ENCODE measurements at places on chromosomes 3 and 15.

- DNase-seq = no peak
These were observed 20.0 kb downstream of the SSUH2 start for GRCh38 chr3:8624612-8625011.

GRCh38 chr15:26260517-26261133 lies 397.5 kb upstream of the ATP10A start:
- peak; percentile 84 for DNase-seq

DNA sequence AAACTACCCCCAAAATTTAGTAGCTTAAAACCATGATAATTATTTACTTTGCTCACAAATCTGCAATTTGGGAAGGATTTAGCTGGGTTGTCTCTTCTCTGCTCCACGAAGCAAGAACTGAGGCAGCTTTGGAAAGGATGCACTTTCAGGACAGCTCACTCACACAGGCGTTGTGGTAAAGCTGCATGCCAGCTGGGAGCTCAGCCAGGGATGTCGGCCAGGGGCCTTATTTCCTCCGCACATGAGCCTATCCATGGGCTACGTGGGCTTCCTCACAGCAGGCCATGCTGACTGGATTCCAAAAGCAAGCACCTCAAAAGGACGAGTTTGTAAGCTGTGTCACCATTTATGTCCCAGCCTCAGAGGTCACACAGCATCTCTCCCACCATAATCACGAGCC lies 301.3 kb upstream of the IGF1R start:
- DNase-seq = no peak

DNA sequence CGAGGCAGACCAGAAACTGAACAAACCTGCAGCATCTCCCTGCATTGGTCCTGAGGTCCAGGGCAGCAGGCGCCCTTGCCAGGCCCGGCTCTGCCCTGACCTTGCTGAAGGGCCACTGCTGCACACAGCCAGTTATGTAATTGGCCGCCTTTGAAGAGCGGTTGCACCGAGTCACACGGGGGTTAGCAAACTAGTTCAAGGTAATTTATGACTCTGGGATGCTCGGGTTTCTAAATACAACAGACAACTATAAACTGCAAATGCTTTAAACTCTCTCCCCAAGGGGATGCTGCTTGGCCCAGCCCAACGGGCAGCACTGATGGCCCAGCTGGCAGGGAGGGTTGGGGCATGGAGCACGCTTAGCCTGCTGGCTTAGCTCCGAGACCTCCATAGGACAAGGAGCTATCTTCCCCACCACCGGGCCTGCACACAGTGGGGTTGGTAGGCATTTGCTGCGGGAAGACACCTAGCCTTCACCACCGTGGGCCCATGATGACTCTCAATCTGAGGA lies 60.3 kb upstream of the IQSEC1 start:
- no peak for DNase-seq

DNA sequence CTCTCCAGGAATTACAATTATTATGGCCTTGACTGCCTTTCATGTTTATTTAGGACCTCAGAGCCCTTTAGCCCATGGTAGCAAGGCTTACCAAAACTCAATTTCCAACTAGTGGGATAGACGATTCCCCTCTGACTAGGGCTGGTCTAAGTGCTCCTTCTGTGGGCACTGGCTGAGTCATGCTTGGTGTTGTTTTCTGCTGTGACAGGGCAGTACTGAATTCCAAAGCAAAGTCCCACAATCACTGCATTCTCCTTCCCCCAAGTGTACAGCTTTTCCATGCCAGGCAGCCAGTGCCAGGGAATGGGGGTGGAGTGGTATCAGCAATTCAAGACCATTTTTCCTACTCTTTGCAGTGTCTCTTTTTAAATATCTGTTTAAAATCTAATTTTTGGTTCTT lies 509.0 kb upstream of the NECTIN3 start:
- no peak for DNase-seq

DNA sequence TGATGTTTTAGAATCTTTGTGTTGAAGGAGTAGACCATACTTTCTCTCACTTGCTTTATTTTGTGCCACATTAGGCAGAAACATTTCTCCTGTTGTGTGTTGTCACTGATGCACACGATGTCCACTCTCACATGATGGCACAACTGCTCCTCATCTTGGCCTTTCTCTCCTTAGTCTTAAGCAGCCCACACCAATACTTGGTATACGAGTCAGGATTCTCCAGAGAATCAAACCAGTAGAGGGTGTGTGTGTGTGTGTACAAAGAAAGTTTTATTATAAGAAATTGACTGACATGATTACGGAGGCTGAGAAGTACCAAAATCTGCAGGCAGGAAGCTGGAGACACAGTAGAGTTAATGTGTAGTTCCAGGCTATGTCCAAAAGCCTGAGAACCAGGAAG lies 187.1 kb downstream of the ALCAM start:
- DNase-seq = no peak

- no peak for DNase-seq
These were observed 22.7 kb downstream of the ZIC4 start for GRCh38 chr3:147383617-147384016.

- no peak for DNase-seq
These were observed 373.1 kb upstream of the WNT5A start for GRCh38 chr3:55860049-55860721.

DNA sequence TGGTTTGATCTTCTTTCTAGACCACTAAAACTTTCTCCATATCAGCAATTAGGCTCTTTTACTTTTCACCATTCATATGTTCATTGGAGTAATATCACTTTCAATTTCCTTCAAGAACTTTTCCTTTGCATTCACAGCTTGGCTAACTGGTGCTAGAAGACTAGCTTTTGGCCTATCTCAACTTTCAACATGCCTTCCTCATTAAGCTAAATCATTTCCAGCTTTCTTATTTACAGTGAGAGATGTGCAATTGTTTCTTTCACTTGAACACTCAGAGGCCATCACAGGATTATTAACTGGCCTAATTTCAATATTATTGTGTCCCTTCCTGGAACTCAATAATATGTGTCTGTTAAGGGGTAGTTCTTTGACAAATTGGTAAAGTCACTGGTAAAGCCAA lies 42.8 kb upstream of the PLOD2 start:
- no peak for DNase-seq

GRCh38 chr3:67094167-67094566 lies 96.1 kb downstream of the KBTBD8 start:
- no peak for DNase-seq

- DNase-seq = peak; percentile 57
These were observed 293.1 kb upstream of the CHRM5 start for GRCh38 chr15:33675246-33675645.

DNA sequence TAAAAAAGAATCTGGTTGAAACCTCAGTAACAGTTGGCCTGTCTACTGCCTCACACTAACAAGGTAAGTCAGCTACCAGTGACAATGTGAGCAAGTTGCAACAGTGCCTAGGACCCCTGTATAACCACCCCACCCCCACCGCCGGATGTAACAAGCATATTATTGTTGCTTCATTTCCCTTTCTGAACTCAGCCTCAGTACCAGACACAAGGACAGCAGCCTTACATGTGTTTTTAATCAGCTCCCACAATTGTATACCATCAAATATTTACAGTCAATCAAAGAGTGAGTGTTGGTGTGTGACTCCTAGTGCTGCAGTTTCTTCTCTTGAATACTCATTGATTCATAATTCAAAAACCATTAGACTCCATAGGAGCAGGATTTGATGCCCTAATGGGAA lies 96.4 kb downstream of the PYDC2 start:
- DNase-seq = no peak

- no peak for DNase-seq
These were observed 122.0 kb downstream of the WDR76 start for GRCh38 chr15:43948691-43949325.

GRCh38 chr3:16264174-16264707 lies 502 bp downstream of the DPH3 start:
- DNase-seq = peak; percentile 18

- DNase-seq = no peak
These were observed 49.3 kb downstream of the CCNB2 start for GRCh38 chr15:59154243-59154642.

DNA sequence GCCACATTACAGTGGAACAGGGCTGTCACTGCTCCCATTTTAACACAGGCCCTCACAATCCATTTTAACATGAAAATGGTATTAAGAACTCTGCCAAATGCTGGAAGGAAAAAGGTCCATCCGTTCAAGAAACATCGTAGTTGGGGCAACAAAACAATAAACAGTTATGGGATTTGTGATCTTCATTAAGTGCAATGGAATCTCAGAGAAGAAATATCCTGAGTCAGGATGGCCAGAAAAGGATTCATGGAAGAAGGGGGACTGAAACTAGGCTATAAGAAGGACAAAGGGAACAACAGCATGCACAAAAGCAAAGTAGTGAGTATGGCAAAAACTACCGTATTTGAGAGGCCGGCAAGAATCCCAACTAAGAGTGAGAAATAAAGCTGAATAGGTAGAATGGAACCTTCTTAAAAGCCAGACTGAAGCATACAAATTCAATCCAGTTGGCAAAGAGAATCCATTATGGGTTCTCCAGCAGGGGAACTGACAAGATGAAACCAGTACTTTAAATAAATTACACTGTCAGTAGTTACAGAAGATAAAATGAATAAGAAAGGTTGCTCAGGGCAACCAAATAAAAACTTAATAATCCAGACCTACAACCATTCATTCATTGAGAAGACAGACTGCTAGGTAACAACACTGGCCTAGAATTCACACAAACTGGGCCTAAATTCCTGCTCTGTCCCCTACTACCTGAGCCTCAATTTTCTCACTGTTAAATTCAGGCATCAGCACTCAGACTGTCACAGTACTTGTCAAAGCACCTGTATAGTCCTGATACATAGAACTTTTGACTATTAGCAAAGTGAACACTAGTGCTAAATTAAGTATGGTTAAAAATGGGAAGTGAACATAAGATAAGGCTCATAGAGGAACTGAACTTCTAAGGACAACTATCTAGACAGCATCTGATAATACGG lies 6.3 kb downstream of the TBL1XR1 start:
- DNase-seq = no peak

DNA sequence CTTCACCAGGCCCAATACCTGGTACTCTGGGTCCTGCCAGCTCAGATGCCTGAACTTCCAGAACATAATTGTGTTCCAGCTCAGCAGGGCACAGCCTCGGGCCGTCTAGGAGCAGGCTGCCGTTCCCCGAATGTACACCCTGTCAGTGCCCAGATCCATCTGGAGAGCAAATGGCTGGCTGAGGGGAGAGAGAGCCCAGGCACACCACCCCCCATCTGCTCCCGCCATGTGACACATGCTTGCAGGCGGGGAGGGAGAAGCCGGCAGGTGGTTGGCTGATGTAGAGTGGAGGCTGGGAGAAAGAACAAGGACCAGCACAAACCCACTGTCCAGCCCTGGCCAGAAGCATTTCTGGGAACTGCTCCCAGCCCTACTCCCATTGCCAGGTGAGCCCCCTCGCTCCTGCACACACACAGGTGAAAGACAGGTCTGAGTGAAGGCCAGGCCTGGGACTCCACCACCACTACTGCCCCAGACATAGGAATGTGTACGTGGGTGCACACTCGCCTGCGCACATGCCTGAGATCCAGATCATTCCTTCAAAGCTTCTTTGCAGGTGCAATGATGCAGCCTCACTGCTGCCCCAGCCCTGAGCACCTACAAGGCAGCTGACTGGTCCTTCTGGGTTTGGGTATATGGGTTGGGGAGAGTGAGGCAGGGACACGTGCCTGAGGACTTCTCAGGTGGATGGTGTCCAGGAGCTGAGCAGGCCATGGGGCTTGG lies 53.5 kb downstream of the SEMA5B start:
- DNase-seq = no peak

DNA sequence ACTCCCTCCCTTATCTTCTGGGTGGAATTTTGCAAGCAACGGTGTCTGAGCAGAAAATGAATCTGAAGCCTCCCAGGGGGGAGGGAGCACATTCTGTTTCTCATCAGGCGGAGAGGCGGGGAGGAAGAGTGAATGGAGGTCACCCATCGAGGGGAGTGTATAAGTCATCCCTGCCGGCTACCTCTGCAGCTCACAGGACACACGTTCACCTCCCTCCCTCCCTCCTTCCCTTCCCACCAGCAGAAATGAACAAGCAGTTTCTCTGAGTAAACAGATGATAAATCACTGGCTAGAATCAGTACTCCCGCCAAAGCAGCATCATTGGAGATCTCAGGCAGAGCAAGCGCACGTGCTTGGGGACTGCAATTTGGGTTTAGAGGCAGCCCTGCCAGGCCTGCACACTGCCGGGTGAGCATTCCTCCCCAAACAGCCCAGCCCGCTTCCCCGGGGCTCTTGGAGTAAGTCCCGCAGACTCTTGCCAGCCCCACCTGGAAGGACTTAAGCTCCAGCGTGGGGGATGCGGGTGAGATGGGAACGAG lies 38.3 kb downstream of the CPN2 start:
- no peak for DNase-seq

DNA sequence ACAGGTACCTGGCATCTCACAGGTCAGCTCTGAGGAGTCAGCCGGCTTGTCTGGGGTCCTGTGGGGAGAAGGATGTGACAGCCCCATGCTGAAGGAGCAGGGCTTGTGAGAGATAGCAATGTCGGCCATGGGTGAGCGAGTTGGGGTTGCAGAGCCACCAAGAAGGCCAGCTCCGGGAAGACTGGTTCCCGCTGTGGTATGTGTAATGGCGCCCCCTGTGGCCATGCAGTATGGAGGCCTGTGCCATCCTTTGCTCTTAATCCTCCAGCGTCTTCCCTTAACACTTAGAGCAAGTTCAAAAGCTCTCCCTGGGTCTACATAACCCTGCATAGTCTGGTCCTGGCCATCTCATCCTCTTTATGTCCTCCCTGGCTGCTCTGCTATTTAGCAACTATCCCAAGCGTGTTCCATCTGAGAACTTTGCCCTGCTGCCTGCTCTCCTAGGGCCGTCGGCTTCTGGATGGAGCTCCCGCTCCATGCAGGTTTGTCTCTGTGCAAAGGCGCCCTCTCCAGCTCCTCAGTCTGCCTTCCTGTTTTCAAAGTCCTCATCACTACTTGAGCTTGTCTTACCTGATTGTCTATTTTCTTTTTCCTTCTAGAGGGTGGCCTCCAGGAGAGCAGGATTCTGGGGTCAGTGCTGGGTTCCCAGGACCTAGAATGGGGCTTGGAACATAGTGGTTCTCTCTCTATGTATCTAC lies 40.8 kb upstream of the IQCF6 start:
- DNase-seq = peak; percentile 82

GRCh38 chr3:189406148-189406547 lies 225.0 kb upstream of the TP63 start:
- no peak for DNase-seq

- peak; percentile 76 for DNase-seq
These were observed 68.4 kb upstream of the CD96 start for GRCh38 chr3:111473550-111473949.

DNA sequence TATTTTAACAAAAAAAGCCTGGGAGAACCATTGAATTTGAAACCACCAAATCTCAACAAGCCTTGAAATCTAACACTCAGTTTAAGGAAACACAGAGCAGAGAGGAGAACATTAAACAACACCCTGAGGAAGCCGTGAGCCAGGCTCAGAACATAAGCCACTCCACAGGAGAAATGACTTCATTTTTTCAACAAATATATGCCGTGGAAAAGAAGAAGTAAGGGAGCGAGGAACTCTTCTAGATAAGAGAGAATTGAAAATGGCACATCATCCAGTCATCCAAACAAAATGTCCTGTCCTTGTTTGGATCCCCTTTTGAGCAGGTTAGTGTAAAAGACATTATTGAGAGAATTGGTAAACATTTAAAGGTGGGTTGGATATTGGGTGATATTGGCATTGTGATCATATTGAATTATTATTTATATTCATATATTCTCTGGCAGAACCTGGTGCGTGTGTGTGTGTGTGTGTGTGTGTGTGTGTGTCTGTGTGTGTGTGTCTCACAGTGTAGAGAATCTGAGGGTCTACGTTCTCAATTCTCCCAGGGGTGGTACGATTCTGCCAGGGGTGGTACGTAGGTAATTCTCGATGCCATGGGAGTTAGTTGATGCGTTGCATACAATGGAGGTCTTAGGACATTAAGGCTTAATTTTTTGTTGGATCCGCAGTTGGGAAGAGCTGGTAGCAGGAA lies 94.4 kb downstream of the ST6GAL1 start:
- no peak for DNase-seq
